ENCODE measurements at places on chromosomes 7 and 10. TPM values are rescaled to one million over a fixed set of nuclear protein-coding genes. Genes with fewer than 3 reads are reported as not detected.
A peak's percentile ranks its signal among the peaks of the same experiment; 100 is the strongest.

The CFTR gene
- total RNA-seq, result 0.29 TPM

The SEMA3D gene
- 0.35 TPM for total RNA-seq

DNA sequence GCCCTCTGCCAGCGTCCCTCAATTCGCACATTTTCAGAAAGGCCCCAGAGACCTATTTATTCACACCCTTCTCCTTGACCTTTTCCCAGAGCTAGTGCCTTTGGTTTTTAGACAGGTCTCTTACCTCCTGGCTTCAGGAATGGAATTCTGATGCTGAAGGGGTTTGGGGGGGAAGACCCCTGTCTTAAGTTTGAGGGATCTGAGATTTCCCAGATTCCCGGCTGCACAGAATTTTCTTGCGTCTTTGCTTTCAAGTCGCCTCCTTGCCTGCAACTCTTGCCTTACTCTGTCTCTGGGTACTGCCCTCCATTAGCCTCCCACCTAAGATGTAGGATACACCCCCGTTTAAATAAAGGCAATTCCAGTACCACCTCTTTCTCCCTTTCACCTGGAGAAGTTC is 1.9 kb downstream of the GATA3 start:
- no peak for DNase-seq

GRCh38 chr10:72392571-72392970 is 37.9 kb upstream of the DNAJB12 start:
- DNase-seq, result peak; percentile 22
